ENCODE measurements at places on chromosomes 16 and 17.
A peak's percentile ranks its signal among the peaks of the same experiment; 100 is the strongest.

DNA sequence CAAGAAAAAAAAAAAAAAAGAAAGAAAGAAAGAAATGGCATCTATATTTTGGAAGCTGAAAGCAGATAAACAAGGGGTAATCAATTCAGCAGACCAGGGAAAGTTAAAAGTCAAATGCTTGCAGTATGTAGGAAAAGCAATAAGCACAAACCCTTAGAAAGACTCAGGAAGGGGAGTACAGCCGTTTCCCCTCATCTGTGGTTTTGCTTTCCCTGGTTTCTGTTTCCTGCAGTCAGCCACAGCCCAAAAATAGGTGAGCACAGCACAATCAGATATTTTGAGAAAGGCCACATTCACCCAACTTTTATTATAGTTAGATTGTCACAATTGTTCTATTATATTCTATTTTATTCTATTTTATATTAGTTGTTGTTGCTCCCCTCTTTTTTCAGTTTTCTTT, 14.4 kb upstream of the ALOX12 start:
- no peak for DNase-seq
- no peak overlapping the region for H3K4me3 ChIP-seq

DNA sequence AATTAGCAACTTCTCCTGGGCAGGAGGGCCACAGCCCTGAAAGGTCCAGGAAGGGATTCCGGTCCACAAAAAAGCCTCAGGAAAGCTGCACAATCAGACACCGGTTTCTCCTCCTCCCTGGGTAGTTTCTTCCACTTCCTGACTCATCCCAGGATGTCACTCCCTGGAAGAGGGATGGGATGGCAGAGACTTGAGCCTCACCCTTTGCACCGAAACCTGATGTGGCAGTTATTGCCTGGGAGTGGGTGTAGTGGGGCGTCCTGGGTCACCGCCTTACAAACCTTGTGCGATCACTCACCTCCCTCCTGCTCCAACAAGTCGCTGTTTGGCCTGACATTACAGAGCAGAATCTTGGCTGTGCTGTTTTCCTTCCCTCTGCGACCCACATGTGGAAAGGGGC, 70.8 kb downstream of the LYRM1 start:
- H3K36me3 ChIP-seq = no peaks in the 10 kb centered on the region
- no peaks in the 10 kb centered on the region for H3K27me3 ChIP-seq
- peak; percentile 26 for DNase-seq
- H3K27ac ChIP-seq = no peak overlapping the region
- H3K4me3 ChIP-seq = no peak overlapping the region
- peaks cover 7% of the 10 kb centered on the region for H3K4me1 ChIP-seq

DNA sequence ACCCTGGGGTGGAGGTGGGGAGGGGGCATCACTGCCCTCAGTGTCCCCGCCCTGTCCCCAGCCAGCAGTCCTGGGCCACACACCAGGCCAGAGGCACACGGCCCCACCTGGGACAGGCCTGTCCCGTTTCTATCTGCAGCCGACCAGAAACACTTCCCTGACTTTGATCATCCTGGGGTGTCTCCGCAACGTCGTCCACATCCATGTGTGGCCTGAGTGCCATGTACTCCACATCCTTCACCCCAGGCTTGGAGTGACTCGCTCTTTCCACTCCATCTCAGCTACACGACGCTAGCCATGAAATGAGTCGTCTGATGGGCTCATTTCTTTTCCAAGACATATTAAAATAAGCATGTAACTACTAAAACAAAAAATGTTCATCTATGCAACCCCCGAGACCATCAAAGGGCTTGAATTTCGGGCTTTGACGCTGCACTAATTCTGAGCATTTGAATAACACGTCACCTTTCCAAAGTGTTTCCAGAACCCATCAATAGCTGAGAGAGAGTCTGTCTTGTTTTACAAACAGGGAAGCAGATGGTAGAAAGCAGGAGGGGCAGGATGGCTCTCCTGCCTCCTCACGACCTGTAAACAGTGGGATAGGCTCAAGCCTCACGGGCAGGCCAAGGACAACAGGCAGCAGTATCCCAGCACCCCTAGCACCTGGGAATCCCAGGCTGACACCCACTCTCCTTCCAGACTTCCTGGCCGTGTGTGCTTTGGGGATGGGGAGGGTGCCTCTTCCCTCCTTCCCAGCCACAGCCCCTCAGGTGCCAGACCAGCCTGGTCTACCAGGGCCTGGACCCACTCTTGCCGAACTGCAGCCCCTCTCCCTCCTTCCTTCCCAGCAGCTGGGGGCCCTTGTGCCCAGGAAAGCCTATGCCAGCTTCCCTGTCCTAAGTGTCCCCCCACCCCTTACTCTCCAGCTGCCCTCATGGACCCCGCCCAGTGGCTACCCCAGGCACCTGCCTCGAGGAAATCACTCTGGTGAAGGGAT, 20.0 kb upstream of the RASD1 start:
- peak; percentile 57 for DNase-seq
- H3K27me3 ChIP-seq = no peaks in the 10 kb centered on the region
- peaks cover 17% of the 10 kb centered on the region for H3K4me1 ChIP-seq
- H3K36me3 ChIP-seq = no peaks in the 10 kb centered on the region
- H3K27ac ChIP-seq = no peak overlapping the region
- no peak overlapping the region for H3K4me3 ChIP-seq

- H3K4me3 ChIP-seq = no peak overlapping the region
- H3K4me1 ChIP-seq = no peaks in the 10 kb centered on the region
- H3K36me3 ChIP-seq = no peaks in the 10 kb centered on the region
- H3K27ac ChIP-seq = no peak overlapping the region
- H3K27me3 ChIP-seq = peaks cover 50% of the 10 kb centered on the region
- no peak for DNase-seq
Measured at GRCh38 chr17:77769762-77770161, 188.7 kb upstream of the TNRC6C start.

DNA sequence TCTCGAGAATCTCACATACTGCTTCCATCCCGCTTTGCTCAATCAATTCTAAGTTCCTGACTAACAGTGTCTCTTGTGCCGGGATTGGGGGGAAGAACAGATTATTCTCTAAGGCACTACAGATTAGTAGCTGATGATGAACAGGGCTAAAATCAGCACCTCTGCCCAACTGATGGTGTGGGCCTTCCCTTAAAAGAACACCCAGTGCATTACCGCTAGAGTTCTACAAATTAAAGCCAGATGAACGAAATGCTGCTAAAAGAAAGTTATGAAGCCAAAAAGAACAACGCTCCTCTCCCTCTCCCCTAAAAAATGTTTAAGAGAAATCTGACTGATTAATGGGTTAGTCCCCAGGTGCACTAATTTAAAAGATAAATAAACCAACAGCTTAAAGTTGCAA, 4.4 kb downstream of the CDC27 start:
- H3K27ac ChIP-seq = no peak overlapping the region
- no peaks in the 10 kb centered on the region for H3K27me3 ChIP-seq
- no peak overlapping the region for H3K4me3 ChIP-seq

- no peak overlapping the region for H3K27ac ChIP-seq
- no peaks in the 10 kb centered on the region for H3K36me3 ChIP-seq
- H3K4me3 ChIP-seq = no peak overlapping the region
Measured at GRCh38 chr16:71262391-71262790, 26.8 kb downstream of the CMTR2 start.

- H3K27ac ChIP-seq = peak overlapping the region; percentile 96
- H3K4me3 ChIP-seq = no peak overlapping the region
- H3K27me3 ChIP-seq = no peaks in the 10 kb centered on the region
- peaks cover 56% of the 10 kb centered on the region for H3K4me1 ChIP-seq
- no peaks in the 10 kb centered on the region for H3K36me3 ChIP-seq
- DNase-seq = peak; percentile 55
Measured at GRCh38 chr17:16287563-16288027, 65.7 kb downstream of the CENPV start.

- no peak for DNase-seq
- no peak overlapping the region for H3K4me3 ChIP-seq
- peaks cover 4% of the 10 kb centered on the region for H3K36me3 ChIP-seq
- H3K27ac ChIP-seq = no peak overlapping the region
- H3K4me1 ChIP-seq = no peaks in the 10 kb centered on the region
Measured at GRCh38 chr17:80657561-80657960, 112.9 kb downstream of the RPTOR start.

- peak within 1 kb of the TSS; percentile 64 for H3K4me3 ChIP-seq
- H3K27ac ChIP-seq = no peak within 1 kb of the TSS
- no peaks in the 10 kb centered on the region for H3K36me3 ChIP-seq
- H3K27me3 ChIP-seq = no peaks in the 10 kb centered on the region
- peak; percentile 36 for DNase-seq
Measured at GRCh38 chr17:30921544-30922196, at the start of gene ADAP2. TSS of gene ADAP2 (plus strand) at chr17:30921945. CDS start at chr17:30922015, 70 bp downstream.

- no peak overlapping the region for H3K4me3 ChIP-seq
- DNase-seq = peak; percentile 75
- H3K36me3 ChIP-seq = no peaks in the 10 kb centered on the region
- peaks cover 7% of the 10 kb centered on the region for H3K4me1 ChIP-seq
- no peak overlapping the region for H3K27ac ChIP-seq
Measured at GRCh38 chr17:67602974-67603373, 114.8 kb upstream of the NOL11 start.

DNA sequence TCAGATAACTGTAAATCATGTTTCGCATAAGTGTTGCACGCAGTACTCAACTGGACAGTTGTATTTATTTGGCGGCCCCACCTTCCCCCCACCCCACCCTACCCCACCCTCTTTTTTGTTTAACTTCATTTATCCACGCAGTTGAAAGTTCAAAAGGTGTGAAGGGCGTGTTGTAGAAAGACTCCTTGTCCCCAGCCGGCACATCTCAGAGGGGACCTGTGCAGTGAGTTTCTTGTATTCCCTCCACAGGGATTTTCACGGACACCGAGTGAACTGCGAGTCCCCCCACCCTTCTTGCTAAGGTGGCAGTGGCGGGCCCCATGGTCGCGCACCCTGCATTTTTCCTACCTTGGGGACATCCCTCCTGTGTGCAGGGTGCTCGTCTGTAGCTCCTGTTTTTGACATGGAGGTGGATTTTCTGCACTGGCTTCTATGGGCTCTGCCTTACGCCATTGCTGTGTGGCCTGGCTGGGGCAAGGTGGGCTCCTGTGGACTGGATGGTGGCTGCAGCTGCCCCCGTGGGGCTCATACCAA, 36.2 kb downstream of the ADCY7 start:
- no peak for DNase-seq
- H3K4me1 ChIP-seq = peaks cover 4% of the 10 kb centered on the region
- no peak overlapping the region for H3K4me3 ChIP-seq

GRCh38 chr16:84451781-84452180, 52.7 kb downstream of the MEAK7 start:
- H3K27ac ChIP-seq = no peak overlapping the region
- H3K4me1 ChIP-seq = no peaks in the 10 kb centered on the region
- H3K4me3 ChIP-seq = no peak overlapping the region
- no peaks in the 10 kb centered on the region for H3K27me3 ChIP-seq
- H3K36me3 ChIP-seq = no peaks in the 10 kb centered on the region

DNA sequence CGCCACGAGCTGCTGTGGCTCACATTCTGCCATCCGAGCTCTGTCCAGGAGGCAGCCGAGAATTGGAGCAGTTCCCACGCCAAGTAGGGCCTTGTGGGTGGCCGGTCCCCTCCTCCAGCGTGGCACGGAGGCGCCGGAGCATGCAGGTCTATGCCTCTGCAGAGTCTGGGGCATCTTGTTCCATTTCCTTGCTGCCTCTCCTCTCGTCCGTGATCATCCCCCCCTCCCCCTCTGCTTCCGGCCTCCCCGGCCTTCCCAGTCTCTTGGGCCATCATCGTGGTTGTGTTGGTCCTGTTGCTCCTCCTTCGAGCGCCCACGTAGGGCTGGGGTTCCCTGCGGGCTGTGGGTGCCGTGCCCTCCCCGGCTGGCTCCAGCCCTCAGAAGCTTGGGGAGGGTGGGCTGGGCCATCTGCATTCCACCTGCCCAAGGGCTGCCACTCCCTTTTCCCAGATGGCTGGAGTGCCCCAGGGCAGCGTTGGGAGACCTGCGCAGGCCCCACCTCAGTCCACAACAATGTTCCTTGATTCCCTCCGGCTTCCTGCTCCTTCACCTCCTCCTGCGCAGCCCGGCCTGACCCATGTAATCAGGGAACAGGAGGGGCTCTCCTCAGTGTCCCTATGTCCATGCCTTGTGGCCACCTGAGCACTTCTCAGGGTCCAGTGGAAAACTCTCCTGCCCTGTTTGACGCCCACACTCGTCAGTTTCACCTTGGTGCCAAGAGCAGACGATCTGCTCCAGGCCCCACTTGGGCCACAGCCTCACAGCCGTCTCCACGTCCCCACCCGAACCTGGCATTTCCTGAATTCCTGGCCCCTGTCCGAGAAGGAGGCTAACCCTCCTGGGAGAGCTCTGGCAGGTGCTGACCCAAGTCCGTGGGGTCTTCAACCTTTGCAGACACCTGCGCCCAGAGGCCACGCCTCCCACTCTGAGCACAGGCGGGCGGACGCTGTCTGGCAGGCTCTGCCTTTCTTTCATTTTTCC, 37.1 kb downstream of the BAIAP2 start:
- no peaks in the 10 kb centered on the region for H3K27me3 ChIP-seq
- H3K4me1 ChIP-seq = no peaks in the 10 kb centered on the region
- H3K27ac ChIP-seq = no peak overlapping the region
- no peaks in the 10 kb centered on the region for H3K36me3 ChIP-seq
- DNase-seq = no peak

DNA sequence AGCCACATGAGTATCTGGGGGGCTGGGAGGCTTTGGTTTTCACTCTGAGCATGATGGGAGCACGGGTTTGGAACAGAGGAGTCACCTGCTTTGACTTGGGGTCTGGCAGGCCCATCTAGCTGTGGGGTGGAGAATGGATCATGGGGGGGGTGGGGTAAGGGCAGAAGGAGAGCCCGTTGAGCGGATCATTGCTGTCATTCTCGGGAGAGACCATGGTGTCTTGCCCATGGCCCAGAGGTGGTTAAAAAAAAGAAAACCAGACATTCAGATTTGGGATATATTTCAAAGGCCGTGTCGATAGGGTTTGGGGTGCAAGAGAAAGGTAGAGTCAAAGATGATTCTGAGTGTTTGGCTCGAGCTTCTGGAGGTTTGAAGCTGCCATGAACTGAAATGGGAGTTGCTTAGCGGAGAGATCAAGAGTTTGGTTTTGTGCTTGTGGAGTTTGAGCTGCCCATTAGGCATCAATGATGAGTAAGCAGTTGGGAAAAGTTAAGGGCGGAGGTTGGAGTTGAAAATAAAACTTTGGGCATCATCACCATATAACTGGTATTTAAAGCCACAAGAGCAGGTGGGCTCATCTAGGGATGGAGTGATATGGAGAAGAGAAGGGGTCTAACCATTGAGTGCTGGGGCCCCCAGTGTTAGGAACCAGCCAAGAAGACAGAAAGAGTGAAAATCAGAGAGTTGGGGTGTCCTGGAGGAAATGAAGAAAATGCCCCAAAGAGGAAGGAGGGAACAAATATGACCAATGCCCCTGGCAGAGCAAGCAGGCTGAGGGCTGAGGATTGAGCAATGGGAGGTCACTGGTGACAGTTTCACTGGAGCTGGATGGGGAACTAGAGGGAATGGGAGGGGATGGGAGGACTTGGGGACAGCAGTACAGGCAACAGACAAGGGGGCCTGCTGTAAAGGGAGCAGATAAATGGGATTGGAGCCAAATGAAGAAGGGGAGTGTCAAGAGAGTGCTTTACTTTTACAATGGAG, 1.9 kb downstream of the NOD2 start:
- no peaks in the 10 kb centered on the region for H3K36me3 ChIP-seq
- no peak for DNase-seq
- H3K27me3 ChIP-seq = no peaks in the 10 kb centered on the region
- no peaks in the 10 kb centered on the region for H3K4me1 ChIP-seq
